ENCODE measurements at places on chromosomes 1 and 21.

GRCh38 chr1:91747666-91748065, 138.3 kb downstream of the TGFBR3 start:
- no peak for DNase-seq

- no peak for DNase-seq
These were observed 23.5 kb downstream of the ASAP3 start for GRCh38 chr1:23460519-23460918.

GRCh38 chr1:40722622-40723021, 31.1 kb downstream of the NFYC start:
- no peak for DNase-seq

DNA sequence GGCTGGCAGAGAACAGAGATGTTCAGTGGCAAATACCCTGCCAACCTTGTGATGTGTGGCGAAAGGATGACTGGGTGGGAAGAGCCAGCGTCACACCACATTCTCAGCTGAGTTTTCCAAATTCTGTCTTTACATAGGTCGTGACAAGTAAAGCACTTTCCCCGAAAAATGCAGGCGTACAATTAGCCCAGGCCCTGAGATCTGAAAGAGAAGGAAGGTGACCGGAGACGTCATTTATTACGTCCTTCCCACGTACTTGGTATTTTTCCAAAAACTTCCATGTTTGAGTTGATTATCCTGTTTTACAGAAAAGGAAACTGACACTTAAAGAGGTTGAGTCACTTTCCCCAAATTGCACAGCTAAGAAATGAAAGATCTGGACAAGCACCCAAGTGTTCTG, 413.3 kb downstream of the PRDM2 start:
- no peak for DNase-seq

DNA sequence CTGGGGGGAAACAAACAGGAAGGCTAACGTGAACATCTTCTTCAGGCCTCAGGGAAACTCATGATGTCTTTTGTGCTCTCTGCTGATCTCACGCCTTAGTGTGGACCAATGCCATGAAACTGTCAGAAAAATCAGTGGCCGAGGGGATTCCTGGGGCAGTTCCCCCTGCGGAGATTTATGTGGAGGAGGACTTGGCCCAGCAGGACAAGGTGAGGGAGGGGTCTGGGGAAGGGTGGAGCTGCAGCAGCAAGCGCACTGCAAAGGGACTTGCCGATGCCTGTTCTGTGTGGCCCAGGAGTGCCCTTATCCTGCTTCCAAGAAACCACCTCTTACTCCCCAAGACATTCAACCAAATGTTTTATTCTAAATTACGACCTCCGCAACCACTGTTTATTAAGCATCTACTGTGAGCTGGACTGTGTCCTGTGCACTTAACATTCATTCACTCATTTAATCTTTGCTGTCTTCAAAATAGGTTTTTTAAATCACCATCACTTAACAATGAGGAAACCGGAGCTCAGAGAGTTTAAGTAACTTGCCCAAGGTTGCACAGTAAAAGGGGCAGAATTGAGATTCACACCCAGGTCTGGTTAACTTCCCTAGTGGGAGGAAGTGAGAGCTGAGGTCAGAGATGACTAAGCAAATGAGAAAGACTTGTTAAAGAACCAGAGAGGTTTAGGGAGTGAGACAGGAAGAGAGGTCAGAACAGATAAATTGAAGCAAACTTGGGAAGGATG, 49.7 kb downstream of the FHAD1 start:
- no peak for DNase-seq

GRCh38 chr1:60678802-60679201, 403.6 kb upstream of the NFIA start:
- no peak for DNase-seq

- no peak for DNase-seq
These were observed 24.6 kb downstream of the HMGN2 start for GRCh38 chr1:26496861-26497260.

DNA sequence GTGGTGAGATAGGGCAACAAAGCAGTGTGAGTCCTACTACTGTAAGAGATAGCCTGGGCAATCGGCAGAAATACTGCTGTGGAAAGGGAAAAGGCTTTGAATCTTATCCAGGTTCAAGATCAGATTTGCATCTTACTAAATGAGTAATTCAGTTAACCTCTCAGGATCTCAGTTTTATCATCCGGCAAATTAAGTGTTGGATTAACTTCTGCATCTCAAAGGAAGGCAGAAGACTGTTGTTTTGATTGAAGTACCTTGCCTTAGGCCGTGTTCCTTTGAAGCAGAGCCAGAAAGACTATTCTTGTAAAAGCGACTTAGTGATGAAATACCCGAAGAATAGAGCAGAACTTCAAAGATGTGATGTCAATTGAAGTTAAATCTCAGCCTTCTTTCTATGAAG, 612.9 kb upstream of the USP24 start:
- DNase-seq, result no peak

GRCh38 chr1:221394011-221394544, 347.8 kb downstream of the DUSP10 start:
- no peak for DNase-seq

- no peak for DNase-seq
These were observed 6.3 kb downstream of the FAAH start for GRCh38 chr1:46400421-46400820.

DNA sequence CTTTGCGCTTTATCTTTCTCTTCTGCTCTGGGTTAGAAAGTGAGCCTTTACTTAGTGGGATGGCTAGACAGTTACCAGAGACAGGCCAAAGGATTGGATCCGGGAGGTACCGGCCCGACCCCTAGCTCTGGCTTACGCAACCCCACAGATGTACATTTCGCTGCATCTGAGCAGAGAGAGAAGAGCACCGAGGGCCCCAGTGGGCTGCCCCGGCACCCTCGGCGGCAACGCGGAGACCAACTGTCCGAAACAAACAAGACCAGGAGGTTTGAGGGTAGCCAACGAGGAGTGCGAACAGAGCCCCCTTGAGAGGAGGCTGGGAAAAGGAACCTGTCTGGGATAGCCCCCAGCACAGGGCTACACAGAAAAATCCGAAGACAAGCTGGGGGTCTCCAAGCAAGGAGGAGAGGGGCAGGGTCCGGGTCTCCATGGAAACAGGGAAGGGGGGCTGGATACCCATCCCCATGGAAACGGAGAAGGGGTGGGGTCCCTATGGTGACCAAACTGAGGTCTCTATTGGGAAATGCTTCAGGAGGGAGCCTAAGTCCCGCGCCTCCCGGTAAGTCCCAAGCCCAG, 373 bp downstream of the MTF1 start:
- no peak for DNase-seq

- DNase-seq, result peak; percentile 33
These were observed 46.5 kb upstream of the TENT5B start for GRCh38 chr1:27058966-27059669.

- DNase-seq, result no peak
These were observed 32.2 kb downstream of the C8B start for GRCh38 chr1:56933606-56934005.

DNA sequence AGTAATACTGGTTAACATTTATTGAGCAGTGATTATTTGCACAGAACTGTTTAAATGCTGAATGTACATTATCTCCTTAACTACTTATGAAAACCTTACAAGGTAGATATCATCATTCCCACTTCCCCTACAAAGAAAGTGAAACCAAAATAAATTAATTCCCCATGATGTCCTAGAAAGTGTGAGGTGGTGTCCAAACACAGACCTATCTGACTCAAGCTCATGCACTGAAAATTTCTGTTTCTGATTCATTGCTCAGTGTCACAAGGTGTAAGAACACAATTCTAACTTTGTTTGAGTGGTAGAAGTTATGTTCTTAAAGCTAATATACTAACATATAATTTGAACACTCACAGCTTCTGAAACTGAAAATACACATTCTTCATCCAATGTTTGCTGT, 178.7 kb downstream of the MRPL39 start:
- DNase-seq, result no peak

DNA sequence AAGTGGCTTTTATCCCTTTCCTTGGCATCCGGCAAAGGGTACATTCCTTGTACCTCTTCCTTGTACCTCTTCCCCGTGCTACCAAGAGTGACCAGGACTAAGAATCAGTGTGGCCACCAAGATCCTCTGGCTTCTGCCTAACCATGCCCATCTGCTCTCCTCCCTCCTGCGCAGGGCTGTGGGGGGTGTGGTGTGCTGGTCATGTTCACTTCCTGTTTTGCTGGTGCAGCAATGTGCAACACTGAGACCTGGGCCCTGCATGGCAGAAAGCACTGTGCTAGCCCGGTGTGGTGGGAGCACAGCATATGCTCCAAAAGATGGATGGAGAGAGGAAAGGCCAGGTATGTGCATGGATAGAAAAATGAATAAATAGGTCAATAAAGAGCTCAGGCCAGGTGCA, 33.3 kb upstream of the TENT5C start:
- DNase-seq, result no peak

GRCh38 chr1:33361532-33362235, 40.8 kb upstream of the A3GALT2 start:
- no peak for DNase-seq

GRCh38 chr1:2989976-2990375, 31.3 kb upstream of the ACTRT2 start:
- DNase-seq, result no peak

DNA sequence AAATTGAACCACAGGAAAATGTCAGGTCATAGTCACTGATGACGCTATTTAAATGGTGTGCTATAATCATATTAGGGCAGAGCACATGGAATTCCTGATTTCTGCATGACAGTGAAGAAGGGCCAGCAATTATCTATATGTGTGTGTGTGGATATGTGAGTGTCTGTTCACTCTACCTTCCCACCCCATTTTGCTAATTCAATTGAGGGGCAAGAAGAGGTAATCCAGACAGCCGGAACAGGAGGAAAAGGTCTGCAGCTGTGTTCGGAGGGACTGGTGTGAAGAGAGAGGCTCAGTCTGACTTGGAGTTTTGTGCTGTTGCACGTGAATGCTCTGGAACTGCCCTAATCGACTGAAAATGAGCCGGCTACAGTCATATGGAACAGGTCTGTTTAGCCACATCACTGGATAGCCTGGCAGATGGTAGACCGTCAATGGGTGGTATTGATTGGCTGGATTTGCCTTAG, 5.1 kb upstream of the ELAVL4 start:
- no peak for DNase-seq

GRCh38 chr1:247357052-247357780, 25.5 kb upstream of the ZNF496 start:
- no peak for DNase-seq

DNA sequence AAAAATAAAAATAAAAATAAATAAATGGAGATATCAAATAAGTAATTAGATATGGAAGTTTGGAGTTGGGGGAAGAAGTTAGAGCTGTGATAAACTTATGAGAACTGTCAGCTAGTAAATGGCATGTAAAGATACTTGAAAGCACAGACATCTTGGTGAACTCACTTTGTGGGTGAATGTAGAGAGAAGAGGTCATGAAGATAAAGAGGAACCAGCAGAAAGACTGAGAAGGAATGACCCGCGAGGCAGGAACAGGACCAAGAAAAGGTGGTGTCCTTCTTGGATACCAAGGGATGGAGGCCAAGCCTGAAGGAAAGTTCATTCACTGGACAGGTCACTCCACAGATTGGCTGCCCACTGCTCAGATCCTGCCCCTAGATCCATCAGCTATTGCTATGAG, 4.7 kb upstream of the CAPZB start:
- DNase-seq, result no peak

DNA sequence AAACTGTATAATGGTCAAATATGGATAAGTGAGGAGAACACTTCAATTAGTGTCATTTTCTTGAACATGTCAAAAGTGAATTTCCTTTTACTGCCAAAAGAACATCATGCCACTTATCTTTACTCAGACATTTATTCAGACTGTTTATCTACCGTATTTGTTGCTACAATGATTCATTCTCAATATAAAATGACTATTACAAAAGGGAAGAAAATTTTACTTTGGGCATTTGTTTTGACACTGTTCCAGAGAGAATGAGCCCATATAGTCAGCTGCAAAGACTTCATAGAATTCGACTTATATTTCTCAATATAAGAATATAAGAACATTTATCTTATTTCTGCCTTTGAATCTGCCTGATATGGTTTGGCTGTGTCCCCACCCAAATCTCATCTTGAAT, 1699.1 kb downstream of the BRINP3 start:
- DNase-seq, result no peak

DNA sequence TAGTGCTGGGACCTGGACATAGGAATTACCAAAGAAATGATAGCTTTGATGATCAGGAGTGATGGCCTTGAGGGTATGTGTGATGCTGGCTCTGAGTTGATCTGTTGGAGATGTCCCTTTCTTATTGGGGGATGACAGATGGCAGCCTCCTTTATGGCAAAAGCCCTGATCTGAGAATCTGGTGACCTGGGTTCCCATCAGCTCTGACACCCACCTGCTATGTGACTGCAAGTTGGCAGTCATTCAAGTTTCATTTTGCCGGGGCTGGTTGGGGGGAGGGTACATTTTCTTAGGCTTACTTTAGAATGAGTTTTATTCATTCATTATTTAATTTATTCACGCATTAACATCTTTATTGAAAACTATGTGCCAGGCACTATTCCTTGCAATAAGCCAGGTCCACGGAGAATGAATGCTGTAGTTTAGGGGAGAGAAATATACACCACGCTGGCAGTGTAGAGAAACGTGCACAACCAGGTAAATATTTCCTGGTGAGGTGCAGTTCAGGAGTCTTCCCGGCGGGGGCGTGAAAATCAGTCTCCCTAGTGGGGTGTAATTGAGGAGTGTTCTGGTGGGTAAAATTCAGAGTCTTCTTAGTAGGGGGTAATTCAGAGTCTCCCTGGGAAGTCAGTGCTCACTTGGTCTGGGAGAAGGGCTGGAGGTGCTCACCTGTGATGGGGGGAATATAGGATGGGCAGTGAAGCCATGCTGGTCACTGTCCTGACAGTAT, 401.3 kb downstream of the CAMTA1 start:
- no peak for DNase-seq
